ENCODE measurements at places on chromosomes 5 and 9.

DNA sequence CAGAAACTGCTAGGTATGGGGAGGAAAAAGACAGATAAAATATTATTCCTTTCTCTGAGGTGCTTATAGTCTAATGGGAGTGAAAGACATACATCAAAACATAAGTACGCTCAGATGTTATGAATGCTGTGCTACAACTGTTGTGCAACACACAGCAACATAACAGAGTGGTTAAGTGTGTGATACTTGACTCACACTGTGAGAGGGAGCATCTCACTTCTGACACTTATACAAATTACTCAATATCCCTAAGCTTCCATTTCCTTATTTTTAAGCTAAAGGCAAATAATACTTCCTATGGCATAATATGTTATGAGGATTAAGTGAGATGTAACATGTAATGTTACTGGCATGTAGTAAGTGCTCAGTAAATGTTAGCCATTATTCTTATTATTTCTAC, 110.6 kb upstream of the FER start:
- no peak for DNase-seq

- no peak for DNase-seq
Measured at GRCh38 chr5:153613144-153613543, 122.7 kb downstream of the GRIA1 start.

DNA sequence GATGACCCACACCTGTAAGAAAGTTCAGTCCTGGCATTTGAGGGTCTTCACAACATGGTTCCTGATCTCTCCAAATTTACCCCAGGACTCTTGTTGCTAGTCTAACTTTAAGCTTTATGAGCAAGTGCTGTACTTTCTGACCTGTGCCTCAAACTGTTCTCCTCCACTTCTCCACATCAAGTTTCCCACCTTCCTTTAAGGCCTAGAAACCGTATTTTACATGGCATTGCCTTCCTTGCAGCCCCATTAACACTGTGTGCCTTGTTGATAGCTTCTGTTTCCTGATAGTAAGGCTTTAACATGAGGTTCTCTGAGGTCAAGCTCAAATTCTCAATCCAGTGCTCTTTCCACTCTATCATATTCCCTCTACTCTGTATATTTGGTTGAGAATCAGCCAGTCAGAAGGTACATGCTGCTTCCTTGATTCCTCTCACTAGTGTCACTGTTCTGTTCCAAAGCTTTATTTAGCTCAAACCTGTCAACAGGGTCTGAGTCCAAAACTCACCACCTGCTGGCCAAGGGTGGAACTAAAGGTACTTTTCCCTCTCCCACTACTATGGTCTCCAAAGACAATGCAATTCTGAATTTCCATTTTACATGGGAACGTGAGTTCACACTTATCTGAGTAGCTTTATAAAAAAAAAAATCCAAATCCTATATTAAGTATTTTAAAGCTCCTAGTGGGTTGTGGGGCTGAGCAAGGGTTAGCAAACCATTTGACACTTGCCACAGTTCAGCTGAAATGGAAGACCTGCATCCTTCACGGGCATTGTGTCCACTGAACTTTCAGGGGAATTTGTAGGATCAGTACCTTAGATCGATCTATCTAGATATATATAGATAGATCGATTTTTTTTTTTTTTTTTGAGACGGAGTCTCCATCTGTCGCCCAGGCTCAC, 21.1 kb downstream of the VCP start:
- DNase-seq, result no peak

DNA sequence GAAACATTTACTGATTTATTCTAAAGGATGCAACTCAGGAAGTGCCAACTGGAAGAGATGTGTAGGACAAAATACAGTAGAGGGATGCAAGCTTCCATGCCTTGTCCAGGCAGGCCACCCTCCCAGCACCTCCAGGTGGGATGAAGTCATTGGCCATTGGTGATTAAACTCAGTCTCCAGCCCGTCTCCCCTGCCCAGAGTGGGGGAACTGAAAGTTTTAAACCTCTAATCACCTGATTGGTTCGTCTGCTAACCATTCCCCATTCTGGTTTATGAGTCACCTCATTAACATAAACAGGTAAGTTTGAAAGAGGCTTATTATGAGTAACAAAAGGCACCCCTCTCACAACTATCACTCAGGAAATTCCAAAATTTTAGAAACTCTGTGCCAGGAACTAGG, 8.1 kb downstream of the TNFAIP8 start:
- no peak for DNase-seq

DNA sequence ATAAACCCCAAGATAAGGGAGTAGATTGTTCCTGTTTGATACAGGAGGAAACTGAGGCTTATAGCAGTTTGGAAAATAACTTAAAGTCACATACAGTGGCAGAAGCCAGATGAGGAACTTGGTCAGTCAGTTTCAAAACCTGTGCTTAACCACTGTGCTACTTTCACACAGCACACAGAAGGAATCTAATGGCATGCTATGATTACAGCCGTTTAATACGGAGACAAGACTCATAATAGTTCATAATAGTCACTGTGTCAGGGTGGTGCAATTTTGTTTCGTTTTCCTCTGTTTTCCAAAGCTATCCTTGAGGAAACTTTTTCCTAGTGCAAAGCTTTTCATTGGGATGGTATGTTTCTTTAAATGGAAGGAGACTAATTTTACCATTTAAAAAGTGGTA, 112.3 kb downstream of the GCNT1 start:
- DNase-seq, result no peak

DNA sequence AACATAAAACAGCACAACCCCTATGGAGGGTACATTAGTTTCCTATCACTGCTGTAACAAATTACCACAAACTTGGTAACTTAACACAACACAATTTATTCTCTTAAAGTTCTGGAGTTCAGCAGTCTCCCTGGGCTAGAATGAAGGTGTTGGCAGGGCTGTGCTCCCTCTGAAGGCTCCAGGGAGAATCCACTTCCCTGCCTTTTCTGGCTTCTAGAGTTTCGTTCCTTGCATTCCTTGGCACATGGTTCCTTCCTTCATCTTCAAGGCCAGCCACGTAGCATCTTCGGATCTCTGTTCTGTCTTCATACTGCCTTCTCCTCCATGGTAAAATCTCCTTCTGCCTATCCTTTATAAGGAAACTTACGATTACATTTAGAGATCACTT, 25.0 kb upstream of the GSN start:
- no peak for DNase-seq

GRCh38 chr5:66742083-66742895, 146.1 kb downstream of the MAST4 start:
- no peak for DNase-seq

GRCh38 chr9:36208521-36209253, 18.0 kb downstream of the CLTA start:
- no peak for DNase-seq

GRCh38 chr5:80759866-80760577, 105.2 kb upstream of the DHFR start:
- DNase-seq, result no peak

DNA sequence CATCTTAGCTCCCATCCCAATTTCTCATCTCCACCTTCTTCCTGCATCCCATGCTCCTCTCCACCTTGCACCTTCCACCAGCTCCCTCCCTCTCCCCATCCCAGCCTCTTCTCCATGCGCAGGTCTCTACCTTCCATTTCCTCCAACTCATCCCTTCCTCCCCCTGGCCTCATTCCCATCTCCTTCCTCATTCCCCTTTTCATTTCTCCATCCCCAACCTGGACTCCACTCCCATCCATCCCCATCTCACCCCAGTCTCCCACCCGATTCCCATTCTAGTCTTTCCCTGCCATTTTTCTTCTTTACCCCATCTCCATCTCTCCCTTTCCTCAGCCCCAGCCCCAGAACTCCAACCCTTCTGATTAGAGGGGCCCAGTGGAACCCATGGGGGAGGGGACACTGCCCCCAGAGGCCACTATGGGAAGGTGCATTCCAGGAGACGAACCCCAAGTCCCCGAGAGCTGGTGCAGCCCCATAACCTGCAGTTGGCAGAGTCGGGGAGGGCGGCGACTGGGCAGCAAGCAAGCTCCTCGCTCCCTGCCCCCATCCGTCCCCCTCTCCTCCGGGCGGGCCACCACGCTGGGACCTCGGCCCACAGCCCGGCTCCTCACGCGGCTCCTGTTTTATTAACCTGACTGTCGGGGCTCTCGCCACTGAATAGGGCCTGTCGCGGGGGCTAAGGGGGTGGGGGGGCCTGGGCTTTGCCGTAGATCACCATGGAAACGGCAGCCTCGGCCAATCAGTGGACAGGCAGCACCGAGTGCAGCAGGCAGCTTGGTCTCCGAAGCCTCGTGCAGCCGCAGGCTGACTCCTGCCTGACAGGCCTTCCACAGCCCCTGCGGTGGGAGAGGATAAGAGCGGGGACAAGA, 66.7 kb downstream of the PCDH1 start:
- DNase-seq, result no peak

DNA sequence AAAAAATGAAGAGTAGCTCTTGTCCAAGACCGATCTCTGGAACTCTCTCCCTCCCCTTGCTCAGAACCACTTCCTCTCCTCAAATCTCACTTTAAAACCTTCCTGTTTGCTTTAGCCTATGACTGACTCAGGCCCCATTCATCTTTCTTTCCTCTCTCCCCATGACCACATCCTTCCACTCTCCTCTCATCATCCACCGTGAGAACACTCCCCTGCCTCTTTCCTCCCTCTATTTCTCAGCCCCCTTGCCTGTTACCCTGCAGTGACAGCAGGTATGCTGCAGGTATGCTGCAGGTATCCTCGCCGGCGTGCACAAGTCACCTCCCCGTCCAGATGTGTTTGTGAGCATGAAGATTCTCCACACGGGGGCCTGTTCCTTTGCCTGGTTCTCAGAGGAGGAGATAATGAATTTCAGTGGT, 505.3 kb downstream of the CCDC171 start:
- DNase-seq, result no peak

GRCh38 chr9:133640160-133640559, 4.0 kb downstream of the DBH start:
- no peak for DNase-seq

DNA sequence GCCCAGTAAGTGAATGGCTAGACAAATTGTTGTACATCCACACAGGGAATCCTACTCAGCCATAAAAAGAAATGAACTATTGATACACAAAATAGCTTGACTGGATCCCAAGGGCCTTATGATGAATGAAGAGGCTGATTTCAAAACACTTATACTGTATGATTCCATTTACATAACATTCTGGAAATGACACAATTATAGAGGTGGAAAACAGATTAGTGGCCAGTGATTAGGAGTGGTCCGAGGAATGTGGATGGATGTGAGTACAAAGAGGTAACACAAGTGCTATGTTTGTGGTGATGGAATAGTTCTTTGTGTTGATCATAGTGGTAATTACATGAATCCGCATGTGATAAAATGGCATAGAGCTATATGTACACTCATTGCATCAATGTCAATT, 4.7 kb upstream of the UBLCP1 start:
- DNase-seq, result no peak

DNA sequence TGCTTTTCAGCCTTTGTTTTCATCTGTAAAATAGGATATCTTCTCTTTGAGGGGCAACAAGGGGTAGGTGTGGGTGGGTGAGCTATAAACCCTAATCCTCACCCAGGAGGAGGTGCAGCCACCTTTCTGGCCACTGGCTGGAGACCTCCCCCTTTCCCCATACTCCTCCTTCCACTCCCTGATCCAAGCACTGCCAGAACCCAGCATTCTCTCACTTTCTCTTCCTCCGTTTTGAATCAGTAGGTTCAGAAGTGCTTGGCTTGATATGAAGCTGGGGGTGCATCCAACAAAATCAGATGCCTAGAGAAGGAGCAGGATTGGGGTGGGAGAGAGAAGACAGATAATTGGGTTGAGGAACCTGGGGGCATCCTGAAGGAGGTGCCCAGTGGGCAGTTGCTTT, 6.8 kb upstream of the NSD1 start:
- no peak for DNase-seq

DNA sequence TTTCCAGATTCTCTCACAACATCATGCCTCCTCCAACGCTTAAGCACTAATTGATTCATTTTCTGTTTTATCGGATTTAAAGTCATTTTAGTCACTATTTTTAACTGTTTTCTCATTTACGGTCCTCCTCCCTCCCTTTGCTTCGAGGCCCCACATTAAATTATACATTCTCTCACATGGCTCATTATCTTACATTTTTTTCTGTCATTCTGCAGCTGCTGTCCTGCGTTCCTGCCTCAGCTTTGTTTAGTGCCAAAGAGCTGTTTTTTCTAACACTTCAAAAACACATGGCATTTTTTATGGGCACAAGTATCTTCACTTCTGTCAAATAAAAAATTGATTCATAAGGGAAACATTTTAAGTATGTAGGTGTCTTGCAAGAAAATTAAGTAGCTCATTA, 130.1 kb upstream of the FST start:
- DNase-seq, result no peak

DNA sequence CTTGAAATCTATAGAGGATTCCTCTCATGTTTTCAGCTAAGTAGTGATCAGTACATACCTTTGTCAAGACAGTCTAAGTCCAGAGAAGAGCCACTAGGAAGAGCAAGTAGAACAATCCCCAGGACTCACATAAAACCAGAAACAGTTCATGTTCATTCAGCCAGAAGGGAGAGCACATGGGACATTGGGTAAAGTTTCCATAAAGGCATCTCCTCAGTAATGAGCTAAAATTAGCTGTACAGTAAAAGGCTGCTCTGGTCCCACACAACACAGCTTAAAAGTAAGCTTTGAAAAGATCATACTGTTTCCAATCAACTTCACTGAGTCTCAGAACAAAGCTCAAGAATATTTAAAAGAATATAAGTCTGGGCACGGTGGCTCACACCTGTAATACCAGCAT, 32.4 kb downstream of the HOMER1 start:
- DNase-seq, result no peak

DNA sequence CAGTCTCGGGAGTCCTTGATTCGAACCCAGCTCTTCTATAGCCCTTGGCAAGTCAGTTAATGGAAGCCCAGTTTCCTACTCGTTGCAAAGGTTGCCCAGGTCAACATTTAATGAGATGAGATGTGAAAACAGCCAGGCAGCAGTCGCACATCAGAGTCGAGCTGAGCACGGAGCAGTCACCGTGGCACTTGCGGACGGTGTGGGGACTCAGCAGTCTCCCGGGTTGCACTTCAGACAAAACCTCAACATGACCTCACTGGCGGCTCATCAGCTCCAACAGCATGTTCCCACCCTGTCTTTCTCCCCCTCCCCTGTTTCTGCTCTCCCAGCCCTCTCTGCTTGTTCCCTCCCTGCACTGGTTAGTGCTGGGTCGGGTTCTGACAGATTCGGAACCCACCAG, 35.8 kb downstream of the UBE2QL1 start:
- DNase-seq, result no peak

DNA sequence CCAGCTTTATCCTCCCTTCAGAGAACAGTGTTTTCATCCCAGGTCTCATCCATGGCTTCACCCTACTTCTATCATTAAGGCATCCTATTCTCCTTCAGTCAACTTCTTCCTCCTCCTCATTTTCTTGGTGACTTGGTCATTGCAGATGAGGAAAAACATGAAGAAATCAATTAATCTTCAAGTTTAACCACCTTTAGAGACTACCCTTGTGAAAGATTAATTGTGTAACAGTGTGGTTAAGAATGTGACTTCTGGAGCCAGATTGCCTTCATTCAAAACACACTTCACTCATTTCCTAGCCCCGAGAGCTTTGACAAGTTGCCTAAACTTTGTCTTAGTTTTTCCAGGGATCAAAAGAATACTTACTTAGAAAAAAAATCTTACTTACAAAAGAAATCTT, 110.0 kb downstream of the STK32A start:
- no peak for DNase-seq

- peak; percentile 12 for DNase-seq
Measured at GRCh38 chr9:130939405-130940026, 469 bp upstream of the FIBCD1 start.

GRCh38 chr9:92315456-92315855, 9.7 kb downstream of the NOL8 start:
- DNase-seq, result no peak

Measured in stimulated activated CD4-positive, alpha-beta T cell treated with anti-CD3 and anti-CD28 coated beads, TNF-alpha, amount 100 ng/mL, for 48 hours (primary cell).